CD8-positive, alpha-beta T cell (primary cell): ENCODE measurements at places on chromosomes 1 and 21.

DNA sequence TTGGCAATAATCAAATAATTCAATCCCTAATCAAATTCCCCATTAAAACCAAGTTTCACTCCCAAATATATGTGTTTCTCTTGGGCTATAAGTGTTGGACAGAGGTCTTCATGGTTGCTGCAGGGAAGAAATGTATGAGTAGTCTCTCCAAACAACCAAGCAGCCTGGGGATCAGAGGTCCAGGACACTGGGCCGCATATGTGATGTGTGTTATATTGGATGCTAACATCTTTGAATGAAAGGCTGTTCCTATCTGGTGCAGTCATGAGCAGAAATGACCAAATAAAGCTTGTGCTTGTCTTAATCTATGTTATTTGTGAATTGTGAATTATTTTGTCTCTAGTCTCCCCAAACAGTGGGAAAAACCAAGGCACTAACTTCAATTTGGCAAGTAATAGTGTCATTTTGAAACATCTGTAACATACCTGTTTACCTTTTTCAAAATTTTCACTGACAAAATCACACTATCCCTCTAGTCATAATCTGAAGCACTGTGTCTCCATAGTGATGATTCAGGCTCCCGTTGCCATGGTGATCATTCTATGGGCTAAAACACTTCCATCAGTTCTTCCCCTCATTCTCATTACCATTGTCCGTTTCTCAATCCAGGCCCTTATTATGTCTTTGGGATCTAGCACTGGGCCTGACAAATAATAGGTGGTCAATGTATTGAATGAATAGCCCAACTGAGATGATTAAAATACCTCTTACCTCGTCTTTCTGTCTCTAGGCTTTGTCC lies 12.5 kb upstream of the TADA1 start:
- DNase-seq = no peak

DNA sequence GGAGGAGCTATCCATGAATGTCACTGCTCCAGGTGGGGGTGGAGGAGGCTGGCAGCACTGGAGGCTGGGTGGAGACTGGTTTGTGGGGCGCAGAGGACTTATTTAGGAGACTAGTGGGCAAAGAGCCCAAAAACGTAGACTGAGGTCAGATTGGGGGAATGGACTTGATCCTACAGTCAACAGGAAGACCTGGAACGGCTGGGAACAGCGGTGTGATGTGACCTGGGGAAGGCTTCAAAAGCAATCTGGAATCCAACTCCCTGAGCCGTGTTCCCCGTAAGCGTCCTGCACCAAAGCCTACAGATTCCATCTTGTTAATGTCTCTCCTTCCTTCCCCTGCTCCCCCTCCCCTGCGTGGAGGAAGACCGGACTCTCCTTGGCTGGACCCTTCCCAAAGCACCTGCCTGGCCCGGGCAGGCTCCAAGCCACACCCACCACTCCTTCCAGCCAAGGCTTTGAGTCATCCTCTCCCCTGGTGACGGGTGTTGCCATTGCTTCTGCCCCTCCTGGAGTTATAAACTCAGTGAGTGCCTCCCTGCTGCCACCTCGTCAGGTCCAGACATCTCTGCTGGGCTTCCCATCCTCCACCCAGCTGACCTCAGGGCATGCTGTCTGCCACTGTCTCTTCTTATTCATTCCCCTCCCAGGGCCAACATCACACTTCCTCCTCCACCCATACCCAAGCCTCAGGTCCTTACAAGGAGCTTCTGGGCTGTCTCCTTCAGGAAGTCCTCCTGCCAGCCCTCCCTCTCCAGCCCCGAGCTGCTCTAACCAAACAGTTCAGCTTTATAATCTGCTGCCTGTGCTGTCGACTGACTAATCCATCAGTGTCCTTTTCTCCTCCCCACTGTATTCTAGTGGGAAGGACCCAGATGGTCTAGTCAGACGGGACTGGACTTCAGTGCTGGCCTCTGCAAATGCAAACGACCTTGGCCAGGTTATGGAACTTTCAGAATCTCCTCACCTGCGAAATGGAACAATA lies 1.6 kb upstream of the CLSTN1 start:
- peak; percentile 22 for DNase-seq

DNA sequence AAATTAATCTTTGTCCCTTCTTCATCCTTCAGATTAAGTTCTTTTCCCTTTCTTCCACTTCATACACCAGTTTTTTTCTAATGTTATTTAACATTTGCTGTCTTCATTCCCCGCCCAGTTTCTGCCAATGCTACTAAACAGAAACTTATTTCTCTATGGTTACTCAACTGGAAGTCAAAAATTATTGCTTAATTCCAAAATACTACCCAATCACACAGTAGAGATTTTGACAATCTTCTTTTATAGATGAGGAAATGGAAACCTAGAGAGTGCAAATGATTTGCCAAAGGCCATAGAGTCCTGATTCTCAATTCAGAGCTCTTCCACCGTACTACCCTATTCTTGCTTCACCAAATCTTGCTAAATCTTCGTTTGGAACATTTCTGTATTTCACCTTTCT lies 58.1 kb upstream of the SH3GLB1 start:
- DNase-seq = no peak

GRCh38 chr1:204357551-204358490 lies 1.9 kb downstream of the PLEKHA6 start:
- no peak for DNase-seq

GRCh38 chr1:154847891-154848290 lies 22.2 kb downstream of the KCNN3 start:
- no peak for DNase-seq

DNA sequence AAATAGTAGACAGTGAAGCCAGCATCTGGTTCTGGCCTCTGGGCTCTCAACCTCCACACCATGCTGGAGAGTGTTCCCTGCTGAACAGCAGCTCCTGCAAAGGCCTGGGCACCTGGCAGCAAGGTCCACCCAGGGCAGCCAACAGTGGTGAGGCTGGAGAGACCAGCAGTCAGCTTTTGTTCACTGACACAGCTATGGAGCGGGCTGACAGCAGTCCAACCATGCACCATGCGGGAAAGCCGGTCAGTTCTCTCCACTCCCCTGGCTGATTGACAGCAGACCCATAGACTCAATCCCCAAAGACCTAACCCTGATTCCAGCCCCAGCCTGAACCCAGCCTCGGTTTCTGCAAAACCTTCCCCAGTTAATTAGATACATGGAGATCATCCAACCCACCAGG lies 49.0 kb downstream of the KLHDC7A start:
- DNase-seq = no peak

GRCh38 chr1:54227891-54228310 lies 27.9 kb downstream of the MRPL37 start:
- DNase-seq = no peak

DNA sequence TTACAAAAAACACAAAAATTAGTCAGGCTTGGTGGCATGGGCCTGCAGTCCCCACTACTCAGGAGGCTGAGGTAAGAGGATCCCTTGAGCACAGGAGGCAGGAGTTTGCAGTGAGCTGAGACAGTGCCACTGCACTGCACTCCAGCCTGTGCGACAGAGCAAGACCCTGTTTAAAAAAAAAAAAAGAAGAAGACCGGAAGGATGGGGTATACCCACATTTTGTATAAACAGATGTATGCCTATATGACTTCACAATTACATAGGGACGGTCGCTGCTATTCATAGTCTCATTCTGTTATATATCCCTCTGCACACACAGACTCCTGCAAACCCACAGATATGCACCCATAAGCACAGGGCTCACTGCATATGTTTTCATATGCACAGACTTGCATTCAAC lies 12.7 kb downstream of the LCK start:
- DNase-seq = no peak

- DNase-seq = no peak
Measured at GRCh38 chr21:42214921-42215320, 4.0 kb upstream of the ABCG1 start.

- no peak for DNase-seq
Measured at GRCh38 chr1:102852613-102853012, 255.7 kb downstream of the COL11A1 start.

DNA sequence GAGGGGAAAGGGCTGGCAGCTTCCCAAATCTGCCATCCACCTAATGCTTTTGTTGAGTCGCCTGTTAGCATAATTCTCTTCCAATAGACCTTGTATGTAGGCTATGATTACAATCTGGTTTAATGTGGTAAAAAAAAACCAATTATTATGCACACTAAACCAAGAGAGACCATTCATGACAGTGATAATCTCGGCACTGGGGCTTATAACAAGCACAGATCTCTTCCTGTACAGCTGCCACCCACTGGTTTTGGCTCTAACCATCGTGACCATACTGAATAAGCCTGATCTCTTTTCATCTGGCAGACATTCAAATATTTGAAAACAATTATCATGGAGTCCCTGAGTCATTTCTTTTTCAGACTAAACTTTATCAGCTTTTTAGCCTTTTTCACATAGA lies 12.0 kb upstream of the SYT14 start:
- no peak for DNase-seq

- DNase-seq = no peak
Measured at GRCh38 chr1:152516082-152516481, 1.8 kb downstream of the CRCT1 start.

GRCh38 chr1:36301220-36301619 lies 4.9 kb upstream of the SH3D21 start:
- DNase-seq = no peak

GRCh38 chr21:36310016-36310415 lies 10.0 kb upstream of the MORC3 start:
- DNase-seq = no peak

DNA sequence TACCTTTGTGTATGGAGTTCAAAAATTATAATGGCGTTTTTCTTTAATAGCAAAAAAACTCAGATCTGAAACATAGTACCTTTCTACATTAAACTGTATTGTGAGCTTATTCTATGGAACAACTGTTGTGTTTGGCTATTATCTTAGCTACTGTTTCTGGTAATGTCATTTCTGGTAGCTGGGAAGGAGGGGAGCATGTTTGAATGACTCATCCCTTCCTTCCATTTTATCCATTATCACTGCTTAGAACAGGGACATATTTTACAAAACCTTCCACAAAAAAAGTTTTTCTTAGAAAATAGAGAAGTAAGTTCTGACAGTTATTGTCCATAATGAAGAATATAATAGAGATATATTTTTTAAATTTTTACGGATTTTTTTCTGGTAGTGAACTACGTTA lies 128.3 kb downstream of the NRDC start:
- no peak for DNase-seq

- no peak for DNase-seq
Measured at GRCh38 chr1:230857077-230857476, 11.2 kb downstream of the C1orf198 start.

- no peak for DNase-seq
Measured at GRCh38 chr1:228978484-228979324, 243.4 kb downstream of the RHOU start.

GRCh38 chr1:93769777-93770176 lies 88.1 kb upstream of the BCAR3 start:
- no peak for DNase-seq

DNA sequence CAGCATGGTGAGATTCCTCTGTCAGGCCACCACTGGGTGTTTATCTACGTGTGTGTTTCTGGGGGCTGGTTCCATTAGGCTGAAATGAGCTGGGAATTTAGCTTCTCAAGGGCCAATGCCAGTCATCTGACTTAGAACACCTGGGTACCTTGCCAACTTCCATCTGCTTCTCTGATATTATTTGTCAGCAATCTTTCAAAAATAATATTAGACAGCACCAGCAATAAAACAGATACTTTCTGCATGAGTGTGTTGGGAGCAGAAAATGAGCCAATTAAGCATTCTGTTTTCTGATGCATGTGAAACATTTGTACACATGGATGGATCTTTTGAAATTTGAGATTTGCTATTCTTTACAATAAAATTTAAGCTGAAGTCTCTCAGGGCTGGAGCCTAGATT lies 124.1 kb downstream of the RYR2 start:
- no peak for DNase-seq

GRCh38 chr1:229253151-229253974 lies 17.5 kb upstream of the RAB4A start:
- peak; percentile 78 for DNase-seq

DNA sequence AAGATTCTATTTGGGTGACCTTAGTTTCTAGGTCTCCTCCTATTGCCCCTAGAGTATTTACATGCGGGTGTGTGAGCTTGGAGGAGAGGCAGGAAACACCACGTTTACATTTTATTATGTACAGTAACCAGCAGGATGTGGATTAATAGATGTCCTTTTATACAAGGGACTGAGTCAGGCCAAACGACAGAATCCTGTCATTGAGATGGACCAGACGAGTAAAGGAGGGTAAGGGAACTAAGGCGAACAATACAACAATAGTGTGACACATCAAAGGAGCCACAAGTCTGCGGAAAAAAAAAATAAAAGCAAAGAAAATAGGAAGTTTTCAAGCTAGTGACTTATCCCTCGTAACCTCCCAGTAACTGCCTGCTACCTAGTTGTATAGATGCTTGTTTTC lies 151.1 kb downstream of the GABPA start:
- no peak for DNase-seq

GRCh38 chr21:42532466-42533181 lies 19.0 kb downstream of the SLC37A1 start:
- no peak for DNase-seq

DNA sequence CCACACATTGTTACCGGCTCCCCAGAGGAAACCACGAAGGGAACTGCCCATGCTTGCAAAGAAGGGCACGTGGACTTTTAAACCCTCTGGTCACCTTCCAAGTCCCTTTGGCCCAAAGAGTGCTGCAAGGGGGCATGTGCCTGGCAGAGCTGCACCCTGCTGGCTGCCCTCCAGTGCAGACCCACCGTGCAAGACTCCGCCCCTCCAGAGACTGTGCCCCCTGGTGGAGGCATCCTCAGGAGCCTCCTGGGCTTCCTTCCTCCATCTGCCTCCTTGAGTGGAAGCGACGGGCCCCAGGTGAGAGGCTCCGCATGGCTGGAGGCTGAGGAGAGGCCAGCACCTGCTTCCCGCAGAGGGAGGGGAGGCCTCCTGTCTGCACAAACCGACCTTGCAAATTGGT lies 100.6 kb downstream of the CRYAA start:
- peak; percentile 25 for DNase-seq

- peak; percentile 37 for DNase-seq
Measured at GRCh38 chr1:115976062-115976920, at the start of gene SLC22A15. Gene SLC22A15, plus strand, starts transcription at chr1:115976513. Its CDS starts 115 bp downstream, at chr1:115976628.

DNA sequence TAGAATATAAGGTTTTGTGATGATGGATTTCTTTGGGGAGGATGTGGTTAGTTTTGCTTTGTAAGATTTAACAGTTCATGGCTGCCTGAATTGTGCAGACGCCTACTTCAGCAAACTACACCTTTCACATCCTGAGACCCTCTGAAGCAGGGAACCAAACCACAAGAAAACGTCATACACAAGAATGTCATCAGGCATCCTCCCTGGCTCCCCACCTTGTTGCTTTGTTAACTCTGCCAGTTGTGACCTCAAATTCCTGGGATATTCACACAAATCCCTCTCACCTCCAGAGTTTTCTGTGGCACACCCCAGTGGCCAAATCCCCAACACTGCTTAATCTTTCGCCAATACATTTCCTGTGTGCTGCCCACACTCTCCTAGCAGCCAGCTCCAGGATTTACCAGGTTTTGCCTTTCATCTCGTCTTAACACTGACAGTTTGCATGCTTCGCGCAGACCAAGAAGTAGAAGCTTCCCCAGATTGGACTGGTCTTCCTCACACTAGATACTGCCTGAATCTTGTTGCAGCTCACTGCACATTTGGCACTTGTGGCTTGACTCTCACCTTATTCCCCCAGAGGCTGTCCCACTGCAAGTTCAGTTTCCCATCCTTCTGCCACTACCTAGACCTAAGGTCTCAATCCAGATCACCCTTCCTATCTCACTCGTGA lies 51.1 kb upstream of the CTTNBP2NL start:
- peak; percentile 10 for DNase-seq
